Effector memory CD4-positive, alpha-beta T cell (primary cell): ENCODE measurements at places on chromosomes 5 and 9.

GRCh38 chr5:32127711-32128110, 46.4 kb downstream of the GOLPH3 start:
- no peaks in the 10 kb centered on the region for H3K27me3 ChIP-seq
- no peak for DNase-seq
- H3K36me3 ChIP-seq = peaks cover 22% of the 10 kb centered on the region
- no peak overlapping the region for H3K27ac ChIP-seq
- no peaks in the 10 kb centered on the region for H3K4me1 ChIP-seq

DNA sequence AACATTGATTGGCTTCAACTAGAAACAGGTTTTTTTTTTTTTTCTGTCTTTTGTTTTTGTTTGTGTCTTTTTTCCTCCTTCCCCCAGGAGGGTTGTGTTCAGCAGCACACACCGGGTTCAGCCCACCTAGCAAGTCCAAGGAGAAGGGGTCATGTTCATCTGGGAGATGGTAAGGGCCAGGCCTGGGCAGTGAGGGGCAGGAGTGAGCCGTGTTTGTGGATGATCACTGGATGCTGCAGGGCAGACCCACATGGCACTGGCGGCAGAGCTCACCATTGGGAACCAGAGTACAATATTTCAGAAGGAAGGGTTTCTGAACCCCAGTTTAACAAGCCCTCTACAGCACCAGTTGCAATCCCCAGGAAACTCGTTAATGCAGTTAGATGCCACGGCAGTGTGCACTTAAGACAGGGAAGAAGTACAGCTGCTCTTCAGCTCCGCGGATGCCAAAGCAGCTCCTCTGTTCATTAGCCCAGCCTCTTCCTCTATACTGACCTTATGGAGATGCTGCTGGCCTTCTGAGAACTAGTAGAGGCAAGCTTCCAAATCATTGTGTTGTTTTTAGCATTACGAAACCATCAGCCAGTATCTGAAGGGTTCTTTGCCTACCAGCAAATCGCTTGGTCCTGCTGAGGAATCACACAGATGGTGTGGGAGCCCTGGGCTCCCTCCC, 508.2 kb upstream of the WWC1 start:
- no peak overlapping the region for H3K27ac ChIP-seq
- H3K27me3 ChIP-seq = no peaks in the 10 kb centered on the region
- no peaks in the 10 kb centered on the region for H3K36me3 ChIP-seq

- no peaks in the 10 kb centered on the region for H3K36me3 ChIP-seq
- H3K27me3 ChIP-seq = no peaks in the 10 kb centered on the region
- no peak overlapping the region for H3K27ac ChIP-seq
- DNase-seq = no peak
These were observed 21.3 kb upstream of the GLRX start for GRCh38 chr5:95843733-95844223.

GRCh38 chr9:108056805-108057386, 567.3 kb upstream of the KLF4 start:
- no peak overlapping the region for H3K27ac ChIP-seq
- H3K27me3 ChIP-seq = no peaks in the 10 kb centered on the region
- no peaks in the 10 kb centered on the region for H3K4me1 ChIP-seq
- DNase-seq = no peak

DNA sequence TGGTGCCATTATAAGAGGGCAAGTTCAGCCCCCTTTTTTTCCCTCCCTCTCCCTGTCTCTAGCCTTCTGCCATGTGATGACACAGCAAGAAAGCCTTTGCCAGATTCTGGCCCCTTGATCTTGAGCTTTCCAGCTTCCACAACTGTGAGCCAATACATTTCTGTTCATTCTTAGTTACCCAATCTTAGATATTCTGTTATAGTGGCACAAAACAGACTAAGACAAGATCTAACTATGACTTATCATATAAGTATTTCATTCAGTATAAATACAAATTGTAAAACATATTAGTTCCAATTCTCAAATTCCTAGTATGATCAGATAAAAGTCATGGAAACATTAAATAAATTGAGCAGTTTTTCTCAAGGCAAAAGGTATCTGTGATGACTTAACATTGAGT, 276.3 kb downstream of the COX7C start:
- H3K4me3 ChIP-seq = no peak overlapping the region
- no peak overlapping the region for H3K27ac ChIP-seq
- H3K4me1 ChIP-seq = no peaks in the 10 kb centered on the region

DNA sequence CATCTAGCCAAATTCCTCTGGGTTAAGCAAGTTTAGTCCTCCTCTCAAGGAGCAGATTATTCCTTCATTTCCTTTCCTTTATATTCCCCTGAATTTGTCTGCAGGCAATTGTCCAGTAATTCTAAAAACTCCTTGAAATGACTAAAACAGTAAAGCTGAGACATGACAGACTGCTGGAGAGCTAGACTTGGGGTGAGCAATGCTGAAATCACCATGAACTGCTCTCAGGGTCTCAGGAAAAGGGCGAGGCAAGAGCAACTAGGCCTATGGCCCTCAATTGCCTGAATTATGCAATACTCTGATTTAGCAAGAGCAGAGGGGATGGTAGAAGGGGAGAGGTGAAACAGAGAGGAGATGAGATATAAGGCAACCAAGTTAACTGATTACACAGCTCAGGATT, 172.9 kb upstream of the NREP start:
- H3K27ac ChIP-seq = no peak overlapping the region
- no peaks in the 10 kb centered on the region for H3K4me1 ChIP-seq
- no peaks in the 10 kb centered on the region for H3K36me3 ChIP-seq
- no peaks in the 10 kb centered on the region for H3K27me3 ChIP-seq
- DNase-seq = no peak

DNA sequence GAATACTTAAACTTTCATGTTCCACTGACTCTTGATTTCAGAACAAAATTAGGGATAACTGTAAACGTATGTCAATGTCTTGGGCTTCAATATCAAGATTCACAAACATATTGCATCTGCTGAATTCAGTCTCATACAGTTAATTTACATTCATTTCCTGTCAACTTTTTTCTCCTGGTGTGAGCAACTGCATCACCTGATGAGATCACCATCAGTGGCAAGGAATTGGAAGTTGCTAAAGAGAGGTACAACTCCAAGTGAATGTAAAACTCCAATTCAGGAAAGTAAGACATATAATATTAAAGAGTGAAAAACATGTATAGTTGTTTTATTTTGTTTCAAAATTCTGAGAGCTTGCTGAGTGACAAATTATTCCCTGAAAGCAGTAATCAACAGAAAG, 1336.2 kb upstream of the C9orf72 start:
- no peak for DNase-seq
- H3K36me3 ChIP-seq = no peaks in the 10 kb centered on the region
- H3K27ac ChIP-seq = no peak overlapping the region
- H3K27me3 ChIP-seq = no peaks in the 10 kb centered on the region

DNA sequence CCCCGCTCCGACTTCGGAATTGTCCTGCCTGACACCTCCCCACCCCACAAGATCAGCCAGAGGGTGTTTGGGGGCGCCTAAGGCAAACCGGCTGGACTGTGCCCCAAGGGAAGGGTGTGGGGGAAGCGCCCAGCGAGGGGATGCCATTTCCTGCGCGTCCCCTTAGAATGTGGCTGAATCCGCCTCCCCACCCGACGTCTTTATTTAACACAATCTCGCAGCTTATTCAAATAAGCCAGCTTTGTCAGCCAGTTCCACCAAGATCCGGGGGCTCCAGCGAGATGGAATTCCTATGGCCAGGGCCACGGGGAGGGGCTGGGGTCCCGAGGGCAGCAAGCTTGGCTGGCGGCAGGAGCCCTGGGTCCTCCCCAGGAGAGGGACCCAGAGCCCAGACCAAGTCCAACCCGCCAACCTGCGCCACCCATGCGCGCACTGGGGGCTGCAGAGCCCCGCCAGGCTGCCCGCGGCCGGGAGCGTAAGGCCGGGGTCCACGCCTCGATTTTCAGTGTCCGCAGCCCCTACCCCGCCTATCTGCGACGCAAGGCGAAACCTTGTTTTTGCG, 7.4 kb downstream of the IRX4 start:
- H3K27ac ChIP-seq = no peak overlapping the region
- no peak overlapping the region for H3K4me3 ChIP-seq
- DNase-seq = no peak
- peaks cover 43% of the 10 kb centered on the region for H3K27me3 ChIP-seq
- peaks cover 17% of the 10 kb centered on the region for H3K4me1 ChIP-seq
- H3K36me3 ChIP-seq = no peaks in the 10 kb centered on the region

DNA sequence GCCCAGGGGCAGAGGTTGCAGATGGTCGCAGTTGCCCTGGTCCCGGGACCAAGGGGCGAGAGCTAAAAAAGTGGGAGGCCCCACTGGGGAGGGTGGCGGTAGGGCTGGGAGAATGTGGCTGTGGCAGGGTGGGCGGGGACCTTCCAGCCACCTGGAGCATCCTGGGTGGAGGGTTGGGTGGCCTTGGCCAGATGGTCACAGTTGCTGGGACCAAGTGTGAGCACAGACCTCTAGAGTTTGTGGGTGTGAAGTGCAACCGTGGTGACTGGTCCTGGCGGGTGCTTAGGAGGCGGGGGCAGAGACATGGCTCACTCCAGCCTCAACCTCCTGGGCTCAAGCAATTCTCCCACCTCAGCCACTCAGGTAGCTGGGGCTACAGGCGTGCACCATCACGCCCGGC, 5.7 kb upstream of the TRAF2 start:
- H3K27me3 ChIP-seq = no peaks in the 10 kb centered on the region
- H3K4me1 ChIP-seq = peaks cover 30% of the 10 kb centered on the region
- no peak for DNase-seq
- H3K27ac ChIP-seq = no peak overlapping the region
- H3K36me3 ChIP-seq = no peaks in the 10 kb centered on the region
- no peak overlapping the region for H3K4me3 ChIP-seq
